Left ventricle myocardium superior (tissue), 1 donor: ENCODE measurements at places on chromosomes 13 and 19. TPM values are rescaled to one million over a fixed set of nuclear protein-coding genes. Genes with fewer than 3 reads are reported as not detected.

The MTIF3 gene
- total RNA-seq = 179 TPM

The ARHGEF18 gene
- 10.1 TPM for total RNA-seq

The KLF2 gene
- 72.1 TPM for total RNA-seq

The PSG7 gene
- not detected for total RNA-seq

The ZNF135 gene
- total RNA-seq = 4.1 TPM

The IGFL3 gene
- total RNA-seq = not detected

The RASIP1 gene
- 13.7 TPM for total RNA-seq

The OR10H1 gene
- total RNA-seq = not detected

The WDFY2 gene
- total RNA-seq = 4.9 TPM

The NTF4 gene
- total RNA-seq = not detected

The TRPC4 gene
- total RNA-seq = 5.6 TPM

The NALCN gene
- total RNA-seq = 7.9 TPM

The DENND1C gene
- 0.87 TPM for total RNA-seq

The SRRM5 gene
- total RNA-seq = 0.20 TPM

The DMKN gene
- 16.1 TPM for total RNA-seq

The RAB4B gene
- total RNA-seq = 10.1 TPM

The ZNF415 gene
- total RNA-seq = 23.9 TPM

The RFPL4AL1 gene
- total RNA-seq = not detected

The CGB1 gene
- not detected for total RNA-seq

The FBXO27 gene
- total RNA-seq = 9.7 TPM

The OVOL3 gene
- not detected for total RNA-seq

The SULT2A1 gene
- total RNA-seq = not detected

The N4BP2L1 gene
- total RNA-seq = 3.9 TPM

The NLRP5 gene
- total RNA-seq = not detected

The CCDC70 gene
- not detected for total RNA-seq

The SPACA4 gene
- not detected for total RNA-seq

The FLT3LG gene
- total RNA-seq = 5.9 TPM

The ATP8B3 gene
- 0.89 TPM for total RNA-seq

The EBI3 gene
- 0.92 TPM for total RNA-seq

The SYDE1 gene
- total RNA-seq = 15.1 TPM

The LGI4 gene
- total RNA-seq = 9.0 TPM

The PHF11 gene
- 18.6 TPM for total RNA-seq

The USHBP1 gene
- 9.3 TPM for total RNA-seq

The FOXA3 gene
- not detected for total RNA-seq

The MAG gene
- total RNA-seq = not detected

The CPB2 gene
- total RNA-seq = not detected

The S1PR4 gene
- 1.0 TPM for total RNA-seq

The FFAR1 gene
- not detected for total RNA-seq

The GPALPP1 gene
- 10.7 TPM for total RNA-seq

The FAM83E gene
- not detected for total RNA-seq

The ONECUT3 gene
- not detected for total RNA-seq

The DGKH gene
- total RNA-seq = 5.2 TPM
